ENCODE measurements at places on chromosomes 2 and 18.

- DNase-seq: no peak
These were observed 72.8 kb downstream of the ABI2 start for GRCh38 chr2:203400805-203401585.

DNA sequence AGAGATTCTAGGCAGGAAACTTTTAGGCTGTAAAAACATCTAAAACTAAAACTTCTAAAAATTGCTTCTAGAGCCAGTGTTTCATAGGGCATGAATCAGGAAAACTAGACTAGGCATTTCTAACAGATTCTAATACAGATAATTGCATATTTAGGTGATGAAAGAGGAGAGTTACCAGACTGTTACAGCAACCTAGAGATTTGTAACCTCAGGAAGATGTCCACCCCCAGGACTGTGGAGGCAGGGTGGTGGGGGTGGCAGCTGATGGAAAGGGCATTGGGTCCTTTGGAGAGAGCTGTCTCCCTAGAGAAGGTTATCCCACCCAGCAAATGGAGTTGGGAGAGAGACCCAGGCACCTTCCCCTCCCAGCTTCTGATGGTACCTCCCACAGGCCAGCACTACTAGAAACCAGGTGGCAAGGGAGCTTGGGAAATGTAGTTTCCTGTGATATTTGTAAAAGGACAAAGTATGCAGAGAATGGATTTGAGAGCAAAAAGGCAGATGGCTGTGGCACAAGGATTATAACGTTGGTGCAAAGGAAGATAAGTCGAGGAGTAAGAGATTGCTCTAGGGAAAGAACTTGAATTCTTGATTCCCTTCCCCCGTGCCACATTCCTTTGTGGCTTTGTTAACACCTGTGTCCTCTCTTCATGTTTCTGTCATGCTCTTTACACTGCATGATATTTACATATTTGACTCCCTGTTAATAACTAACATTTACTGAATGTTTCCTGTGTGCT, 75.6 kb upstream of the MGAT5 start:
- peak; percentile 21 for DNase-seq

DNA sequence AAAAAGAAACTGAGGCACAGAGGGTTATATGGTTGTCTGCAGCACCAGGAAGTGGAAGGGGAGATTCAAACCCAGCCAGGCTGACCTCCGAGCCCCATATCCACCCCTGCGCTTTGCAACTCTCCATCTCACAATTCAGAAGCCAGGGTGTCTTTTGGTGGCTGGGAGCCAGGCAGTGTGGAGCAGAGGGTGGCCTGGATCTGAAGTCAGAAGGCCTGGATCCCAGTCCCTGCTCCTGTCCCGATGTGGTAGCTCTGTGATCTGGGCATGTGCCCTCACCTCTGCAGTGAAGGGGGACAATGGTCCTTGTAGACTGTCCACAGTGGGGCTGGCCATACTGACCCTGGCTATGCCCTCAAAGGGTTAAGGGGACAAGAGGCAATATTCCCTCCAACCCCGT, 57.0 kb downstream of the CIB4 start:
- no peak for DNase-seq

DNA sequence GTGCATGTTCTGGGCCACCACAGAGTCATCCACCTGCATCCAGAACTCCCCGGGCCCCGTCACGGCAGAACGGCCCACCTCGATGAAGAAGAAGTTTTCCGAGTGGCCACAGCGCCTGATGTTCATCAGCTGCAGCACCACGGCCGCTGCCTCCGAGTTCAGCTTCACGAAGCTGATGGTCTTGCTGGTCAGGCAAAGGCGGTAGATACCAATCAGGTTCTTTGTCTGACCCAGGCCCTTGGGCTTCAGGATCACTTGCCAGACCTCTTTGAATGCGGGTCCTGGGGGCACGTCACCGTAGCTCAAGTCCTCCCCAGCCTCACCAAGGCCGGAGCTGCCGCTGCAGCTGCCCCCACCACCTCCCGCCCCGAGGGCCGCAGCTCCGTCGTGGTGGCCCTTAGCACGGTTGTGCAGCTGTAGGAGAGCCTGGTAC, 1.6 kb downstream of the IRS1 start:
- no peak for DNase-seq

GRCh38 chr2:187686416-187687024, 132.3 kb upstream of the TFPI start:
- no peak for DNase-seq

DNA sequence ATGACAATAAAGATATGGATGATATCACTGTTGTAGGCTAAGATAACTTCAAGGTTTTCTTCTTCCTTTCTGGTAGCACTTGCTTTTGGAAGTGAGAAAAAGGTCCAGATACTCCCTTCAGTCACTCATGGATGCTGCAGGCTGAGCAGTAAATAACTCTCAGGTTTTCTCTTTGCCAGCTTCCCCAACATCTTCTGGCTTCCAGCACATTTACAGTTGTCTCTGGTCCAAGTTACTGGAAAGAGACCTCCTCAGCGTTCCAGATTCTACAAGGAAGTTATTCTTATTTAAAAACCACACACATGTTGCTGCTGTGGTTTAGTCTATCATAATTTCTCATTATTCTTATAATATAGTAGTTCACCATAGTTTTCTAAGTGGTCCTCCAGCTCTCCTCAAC, 383.4 kb downstream of the PLCL1 start:
- DNase-seq: no peak

- DNase-seq: no peak
These were observed 37.9 kb downstream of the MRPL35 start for GRCh38 chr2:86237172-86237571.

DNA sequence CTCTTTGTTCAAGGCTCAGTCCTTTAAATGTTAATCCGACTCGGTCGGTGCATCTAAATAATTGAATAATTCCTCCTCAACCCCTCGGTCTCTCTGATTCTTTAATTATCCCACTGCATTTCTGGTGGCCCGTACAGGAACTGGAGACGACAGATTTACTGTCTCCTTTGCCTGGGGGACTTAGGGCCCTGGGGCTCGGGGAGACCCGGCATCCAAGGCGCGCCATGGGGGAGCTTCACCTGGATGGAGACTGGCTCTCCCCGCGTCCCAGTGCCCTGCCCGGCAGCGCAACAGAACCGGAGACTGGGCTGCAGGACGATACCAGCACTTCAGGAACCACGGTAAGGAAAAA, 47.7 kb upstream of the SELENOI start:
- no peak for DNase-seq

DNA sequence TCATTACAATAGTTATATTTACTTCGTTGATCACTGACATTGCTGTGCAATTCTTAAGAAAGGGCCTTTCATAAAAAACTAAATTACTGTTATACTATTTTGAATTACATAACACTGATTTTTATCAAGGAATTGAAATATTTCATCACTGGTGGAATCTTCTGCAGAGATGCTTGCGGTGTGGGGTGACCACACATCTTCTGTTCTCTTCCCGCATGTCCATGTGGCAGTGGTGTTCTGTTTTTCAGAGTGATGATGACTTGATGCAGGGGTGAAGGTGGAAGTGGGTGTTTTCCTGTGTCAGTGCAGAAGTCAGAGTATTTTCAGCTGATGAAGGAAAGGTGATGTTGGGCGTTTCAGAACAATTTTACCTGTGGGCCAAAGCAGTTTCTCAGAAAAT, 7.0 kb downstream of the CNDP2 start:
- no peak for DNase-seq

- peak; percentile 58 for DNase-seq
These were observed 24.3 kb downstream of the DSC2 start for GRCh38 chr18:31077878-31078277.

DNA sequence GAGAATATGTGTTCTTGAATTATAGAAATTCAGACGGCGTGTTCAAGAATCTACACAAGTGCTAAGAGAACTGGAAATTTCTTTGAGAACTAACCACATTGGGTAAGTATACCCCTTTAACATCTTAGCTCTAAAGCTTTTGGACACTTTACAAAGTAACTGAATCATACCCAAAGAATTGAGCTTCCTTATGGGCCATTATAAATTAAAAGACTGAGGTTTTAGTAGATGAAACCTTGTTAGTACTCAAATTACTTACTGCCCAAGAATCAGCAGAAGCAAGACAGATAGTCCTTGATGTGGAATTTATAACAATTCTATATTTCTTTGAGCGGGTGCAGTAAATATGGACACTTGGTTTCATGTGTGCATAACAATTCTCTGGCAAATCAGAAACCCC, 168.3 kb downstream of the PRPF40A start:
- no peak for DNase-seq

GRCh38 chr2:199223791-199224190, 233.9 kb downstream of the SATB2 start:
- DNase-seq: no peak

- no peak for DNase-seq
These were observed 16.0 kb downstream of the CEP192 start for GRCh38 chr18:13007248-13007560.

GRCh38 chr2:54350426-54350825, 94.4 kb upstream of the TSPYL6 start:
- no peak for DNase-seq

DNA sequence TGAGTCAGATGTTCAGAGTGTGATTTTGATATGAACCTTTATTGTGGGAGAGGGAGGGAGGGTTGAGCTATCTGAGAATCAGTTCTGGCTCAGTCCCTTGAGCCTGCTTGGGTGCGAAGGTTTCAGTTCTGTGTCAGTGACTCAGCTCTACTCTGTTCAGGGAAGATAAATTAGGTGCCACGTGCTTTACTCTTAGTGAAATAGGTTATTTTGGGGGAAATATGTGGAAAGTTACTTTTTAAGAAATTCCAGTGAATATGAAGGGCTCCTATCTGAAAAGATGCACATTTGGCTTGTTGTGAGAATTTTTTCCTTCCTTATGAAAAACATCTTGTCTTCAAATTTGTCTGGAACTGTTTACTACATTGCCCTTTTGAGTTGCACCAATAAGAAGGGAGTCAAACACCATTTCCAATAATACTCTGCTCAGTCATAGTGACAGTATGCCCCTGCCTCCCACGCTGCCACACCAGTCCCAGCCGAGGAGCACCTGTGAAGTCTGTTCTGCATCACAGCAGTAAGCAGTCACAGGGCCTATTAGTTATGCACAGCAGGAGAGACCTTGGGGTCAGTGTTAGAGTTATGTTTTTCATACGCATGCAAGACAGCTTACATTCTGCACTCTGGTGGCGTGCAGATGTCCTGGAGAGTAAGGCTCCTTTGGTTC, 32.8 kb upstream of the DNAH7 start:
- no peak for DNase-seq

DNA sequence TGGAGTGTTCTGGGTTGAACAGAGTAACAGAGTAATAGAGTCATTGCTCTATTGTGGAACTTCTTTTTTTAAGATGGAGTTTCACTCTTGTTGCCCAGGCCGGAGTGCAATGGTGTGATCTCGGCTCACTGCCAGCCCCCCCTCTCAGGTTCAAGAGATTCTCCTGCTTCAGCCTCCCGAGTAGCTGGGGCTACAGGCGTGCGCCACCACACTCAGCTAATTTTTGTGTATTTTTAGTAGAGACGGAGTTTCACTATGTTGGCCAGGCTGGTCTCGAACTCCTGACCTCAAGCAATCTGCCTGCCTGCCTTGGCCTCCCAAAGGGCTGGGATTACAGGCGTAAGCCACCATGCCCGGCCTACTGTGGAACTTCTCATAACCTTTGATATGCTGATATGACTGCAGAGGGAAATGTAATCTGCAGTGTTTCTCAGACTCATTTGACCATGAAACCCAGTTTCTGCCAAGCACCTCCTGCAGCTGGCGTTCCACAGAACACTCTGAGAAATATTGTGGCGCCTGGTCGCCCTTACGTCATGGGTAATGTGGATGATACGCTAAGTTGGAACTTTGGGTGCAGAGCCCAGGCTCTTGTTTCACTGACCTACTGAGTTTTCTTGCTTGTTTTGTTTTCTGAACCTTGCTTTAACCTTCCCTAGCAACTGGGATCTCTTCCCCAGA, 213.8 kb downstream of the BCL2 start:
- DNase-seq: no peak
